ENCODE measurements at places on chromosomes 7 and 10.

DNA sequence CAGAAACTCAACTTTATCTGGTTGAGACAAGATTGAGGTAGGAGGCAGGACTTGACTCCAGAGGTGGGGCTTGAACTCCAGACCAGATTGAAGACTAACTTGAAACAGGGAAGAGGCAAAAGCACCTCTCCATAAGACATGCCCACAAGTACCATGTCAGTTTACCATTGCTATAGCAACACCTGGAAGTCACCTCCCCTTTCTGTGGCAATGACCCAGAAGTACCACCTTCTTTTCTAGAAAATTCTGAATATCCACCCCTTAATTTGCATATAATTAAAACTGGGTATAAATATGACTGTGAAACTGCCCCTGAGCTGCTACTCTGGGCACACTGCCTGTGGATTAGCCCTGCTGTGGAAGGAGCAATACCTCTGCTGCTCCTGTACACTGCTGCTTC is 4.9 kb upstream of the TOMM7 start:
- DNase-seq, result no peak

DNA sequence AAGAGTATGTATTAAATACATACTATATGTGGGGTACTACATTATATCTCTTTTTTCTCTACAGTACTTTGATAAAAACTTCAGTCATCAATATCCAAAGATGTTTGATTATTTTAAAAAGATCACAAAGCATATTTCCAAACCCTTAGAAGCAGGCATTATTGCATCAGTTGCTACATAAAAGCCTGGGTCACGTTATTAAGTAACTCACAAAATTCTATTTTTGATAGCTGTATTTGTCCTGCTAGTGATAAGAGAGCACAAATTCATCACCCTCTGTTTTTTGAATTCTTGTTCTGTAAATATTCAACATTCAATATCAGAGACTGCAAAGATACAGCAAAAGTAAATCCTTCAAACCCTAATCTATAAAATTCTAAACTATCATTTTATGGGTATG is 30.0 kb downstream of the A1CF start:
- DNase-seq, result no peak

DNA sequence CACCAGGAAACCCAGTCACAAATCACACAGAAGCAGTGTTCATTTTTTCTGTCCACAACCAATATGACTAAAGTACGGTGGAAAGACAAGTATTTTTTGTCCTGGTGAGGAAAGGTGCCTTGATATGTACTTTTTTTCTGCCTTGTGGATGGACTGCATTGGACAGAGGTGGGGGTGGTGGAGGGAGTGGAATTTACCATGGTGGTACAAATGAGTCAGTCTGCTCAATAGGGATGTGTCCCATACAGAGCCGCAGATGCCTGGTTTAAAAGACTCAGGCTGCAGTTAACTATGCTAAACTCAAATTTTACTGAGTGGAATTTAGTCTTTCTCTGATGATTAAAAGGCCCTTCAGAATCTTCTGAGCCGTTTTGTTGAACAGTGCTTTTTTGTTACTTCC is 674.5 kb upstream of the GALNT17 start:
- peak; percentile 11 for DNase-seq

DNA sequence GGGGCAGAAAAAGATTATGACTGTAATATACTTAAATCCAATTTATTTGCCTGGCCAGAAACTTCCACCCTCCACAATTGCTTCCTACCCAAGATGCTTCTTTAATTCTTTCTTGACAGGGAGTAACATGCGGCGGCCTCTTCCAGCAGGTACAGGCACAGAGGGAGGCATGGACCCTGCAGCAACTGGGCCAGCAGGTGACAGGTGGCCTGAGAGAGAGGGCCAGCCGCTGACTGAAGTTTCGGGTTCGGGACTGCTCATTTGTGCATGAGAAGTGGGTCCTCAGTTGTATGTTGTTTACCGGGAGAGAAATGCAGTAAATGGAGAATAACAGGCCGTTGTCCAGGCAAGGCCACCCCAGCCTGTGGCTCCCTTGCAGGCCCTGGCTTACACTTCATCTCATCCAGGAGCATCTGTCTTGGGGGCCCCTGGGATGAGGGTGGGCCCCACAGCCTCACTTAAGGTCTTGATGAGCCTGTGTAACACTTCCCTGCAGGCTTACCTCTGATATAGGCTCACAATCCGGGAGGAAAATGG is 72.5 kb downstream of the C10orf143 start:
- DNase-seq, result no peak
